CD4-positive, alpha-beta memory T cell (primary cell): ENCODE measurements at places on chromosomes 2 and 18.

DNA sequence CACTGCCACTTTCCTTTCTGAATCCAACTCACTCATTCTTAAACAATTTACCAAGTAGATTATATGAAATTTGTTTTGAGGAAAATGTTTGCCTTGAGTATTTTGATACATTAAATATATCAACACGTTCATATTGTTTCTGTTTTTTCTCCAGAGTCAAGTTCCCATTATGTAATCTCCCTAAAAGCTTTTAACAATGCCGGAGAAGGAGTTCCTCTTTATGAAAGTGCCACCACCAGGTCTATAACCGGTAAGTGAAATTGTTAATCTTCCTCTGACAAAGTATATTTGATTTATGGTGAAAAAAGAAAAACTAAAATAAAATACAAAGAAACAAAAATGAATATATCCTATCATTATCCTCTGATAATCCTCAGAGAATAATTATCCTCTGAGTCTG, 838.6 kb downstream of the MBD2 start:
- DNase-seq: no peak

DNA sequence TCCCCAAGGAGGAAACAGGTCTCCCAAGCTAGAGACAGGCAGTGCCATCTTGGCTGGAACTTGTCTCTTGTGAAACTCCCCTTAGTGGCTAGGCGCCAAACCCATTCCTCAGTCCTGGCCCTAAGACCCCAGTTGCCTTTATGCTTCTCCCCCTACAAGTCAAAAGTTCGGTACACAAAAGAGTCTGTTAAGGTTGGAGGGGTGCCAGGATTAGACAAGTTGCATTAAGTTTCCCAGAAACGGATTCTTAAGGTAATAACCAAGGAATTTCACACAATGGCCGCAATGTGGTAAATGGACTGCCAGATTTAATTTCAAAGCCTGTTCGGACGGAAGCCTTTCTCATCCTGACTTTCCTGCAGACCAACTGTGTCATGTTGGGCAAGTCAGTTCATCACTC, 80.7 kb downstream of the CCBE1 start:
- no peak for DNase-seq

DNA sequence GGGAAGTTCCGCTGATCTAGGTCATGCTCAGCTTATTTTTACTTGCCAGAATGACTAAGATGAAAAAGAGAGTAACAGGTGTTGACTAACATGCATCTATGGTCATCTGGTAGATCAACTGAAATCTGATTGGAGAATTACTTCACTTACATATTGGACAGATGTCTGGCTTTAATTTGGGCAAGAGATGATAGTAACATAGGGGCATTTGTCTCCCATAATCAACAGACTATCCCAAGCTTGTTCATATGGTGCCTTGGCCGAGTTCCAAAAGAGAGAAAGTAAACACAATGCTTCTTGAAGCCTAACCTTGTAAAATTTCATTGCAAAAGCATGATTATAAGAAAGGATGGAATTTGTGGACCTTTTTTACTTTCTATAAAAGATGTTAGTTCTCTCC, 503.7 kb downstream of the ADCYAP1 start:
- DNase-seq: no peak

DNA sequence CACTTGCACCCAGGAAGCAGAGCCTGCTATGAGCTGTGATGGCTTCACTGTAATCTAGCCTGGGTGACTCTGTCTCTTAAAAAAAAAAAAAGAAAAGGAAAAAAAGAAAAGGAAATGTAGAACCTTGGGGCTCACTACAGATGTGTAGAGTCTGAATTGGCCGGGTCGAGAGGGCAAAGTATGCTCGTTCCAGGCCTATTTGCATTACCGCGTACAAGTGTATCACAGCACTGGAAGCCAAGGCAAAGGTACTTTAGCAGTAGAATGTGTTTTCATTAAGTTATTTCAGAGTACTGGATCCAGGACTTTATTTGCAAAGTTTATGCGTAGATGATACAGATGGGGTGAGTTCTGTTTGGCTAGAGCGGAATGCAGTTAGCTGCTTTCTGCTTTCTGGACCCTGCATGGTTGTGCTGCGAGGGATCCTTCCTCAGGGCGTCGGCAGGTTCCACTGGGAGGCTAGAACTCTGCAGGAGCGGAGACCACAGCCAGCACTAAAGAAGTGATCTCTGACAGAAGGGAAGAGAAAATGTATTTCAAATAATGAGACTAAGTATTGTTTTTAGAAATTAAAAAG, 51.8 kb downstream of the LDLRAD4 start:
- no peak for DNase-seq

- DNase-seq: no peak
Observed at GRCh38 chr2:200668478-200668877, 82.7 kb downstream of the AOX1 start.

DNA sequence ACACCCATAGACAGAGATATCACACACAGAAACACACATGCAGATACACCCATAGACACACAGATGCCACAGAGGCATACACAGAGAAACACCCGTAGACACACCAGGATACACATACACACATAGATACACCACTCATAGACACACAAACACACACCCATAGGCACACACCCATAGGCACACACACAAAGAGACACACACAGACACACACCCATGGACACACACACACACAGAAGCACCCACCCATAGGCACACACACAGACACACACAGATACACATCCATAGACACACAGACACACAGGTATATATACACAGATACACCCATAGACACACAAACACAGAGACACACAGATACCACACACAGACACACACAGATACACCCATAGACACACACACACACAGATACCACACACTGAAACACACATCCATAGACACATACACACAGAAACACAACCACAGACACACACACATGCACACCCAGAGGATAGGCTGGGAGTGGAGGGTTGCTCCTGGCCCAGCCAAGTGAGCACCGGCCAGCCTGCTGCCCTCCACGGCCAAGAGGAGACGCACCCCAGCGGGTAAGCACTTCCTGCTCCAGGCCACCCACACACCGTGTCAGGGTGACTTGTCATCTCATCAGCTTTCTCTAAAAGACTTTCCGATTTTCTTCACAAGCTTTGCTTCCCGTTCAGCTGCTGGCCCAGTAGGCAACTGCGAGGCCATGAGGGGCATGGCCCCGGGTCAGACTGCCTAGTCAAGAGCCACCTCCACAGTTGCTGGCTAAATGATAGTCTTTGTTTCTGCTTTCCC, 14.1 kb upstream of the CNNM3 start:
- peak; percentile 52 for DNase-seq

GRCh38 chr2:208062113-208062512, 36.8 kb upstream of the PLEKHM3 start:
- peak; percentile 6 for DNase-seq

DNA sequence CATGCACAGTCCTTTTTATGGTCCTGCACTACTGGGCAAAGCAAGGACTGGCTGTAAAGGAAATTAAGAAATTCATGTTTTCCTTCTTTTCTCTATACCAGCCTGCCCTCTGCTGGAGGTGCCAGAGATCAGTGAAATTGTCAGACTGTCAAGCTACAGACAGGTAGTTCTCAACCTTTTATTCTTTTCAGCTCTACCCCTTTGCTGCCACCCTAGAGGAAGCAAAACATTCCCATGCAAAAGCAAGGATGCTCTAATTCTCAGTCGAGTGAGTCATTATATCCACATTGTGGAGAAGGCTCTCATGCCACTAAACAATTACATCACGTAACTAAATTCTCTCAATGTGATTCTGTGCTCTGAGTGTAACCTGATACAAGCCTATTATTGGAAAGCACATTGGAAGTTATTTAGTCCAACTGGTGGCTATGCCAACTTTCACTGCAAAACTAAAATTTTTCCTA, 25.0 kb upstream of the RAPGEF4 start:
- DNase-seq: peak; percentile 11

DNA sequence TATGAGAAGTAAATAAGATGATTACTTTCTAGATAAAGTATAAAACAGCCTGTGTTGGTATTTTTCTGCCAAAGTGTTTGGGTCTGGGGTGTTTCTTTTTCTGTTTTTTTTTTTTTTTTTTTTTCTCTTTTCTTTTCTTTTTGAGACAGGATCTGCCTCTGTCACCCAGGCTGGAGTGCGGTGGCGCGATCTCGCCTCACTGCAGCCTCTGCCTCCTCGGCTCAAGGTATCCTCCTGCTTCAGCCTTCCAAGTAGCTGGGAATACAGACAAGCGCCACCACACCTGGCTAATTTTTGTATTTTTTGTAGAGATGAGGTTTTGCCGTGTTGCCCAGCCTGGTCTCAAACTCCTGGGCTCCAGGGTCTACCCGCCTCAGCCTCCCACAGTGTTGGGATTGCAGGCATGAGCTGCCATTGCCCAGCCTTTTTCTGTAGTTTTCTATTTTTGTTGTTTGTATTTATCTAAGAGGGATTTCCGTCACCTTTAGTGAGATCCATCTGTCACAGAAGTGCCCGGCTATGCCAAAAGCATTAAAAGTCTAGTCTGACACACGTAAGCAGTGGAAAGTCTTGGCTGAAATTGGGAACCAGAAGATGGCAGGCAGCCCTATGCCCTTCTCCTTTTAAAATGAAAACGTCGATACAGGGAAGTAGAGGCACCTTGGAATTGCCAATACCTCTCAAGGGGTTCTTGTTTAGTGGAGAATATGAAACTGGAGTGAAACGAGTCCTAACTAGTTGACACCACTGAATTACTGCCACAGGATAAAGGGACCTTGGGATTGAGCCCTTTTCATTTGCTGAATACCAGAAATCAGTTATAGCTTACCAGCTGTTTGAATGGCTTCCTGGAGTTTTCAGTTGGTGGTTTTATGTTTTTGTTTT, 14.0 kb downstream of the UGP2 start:
- no peak for DNase-seq

DNA sequence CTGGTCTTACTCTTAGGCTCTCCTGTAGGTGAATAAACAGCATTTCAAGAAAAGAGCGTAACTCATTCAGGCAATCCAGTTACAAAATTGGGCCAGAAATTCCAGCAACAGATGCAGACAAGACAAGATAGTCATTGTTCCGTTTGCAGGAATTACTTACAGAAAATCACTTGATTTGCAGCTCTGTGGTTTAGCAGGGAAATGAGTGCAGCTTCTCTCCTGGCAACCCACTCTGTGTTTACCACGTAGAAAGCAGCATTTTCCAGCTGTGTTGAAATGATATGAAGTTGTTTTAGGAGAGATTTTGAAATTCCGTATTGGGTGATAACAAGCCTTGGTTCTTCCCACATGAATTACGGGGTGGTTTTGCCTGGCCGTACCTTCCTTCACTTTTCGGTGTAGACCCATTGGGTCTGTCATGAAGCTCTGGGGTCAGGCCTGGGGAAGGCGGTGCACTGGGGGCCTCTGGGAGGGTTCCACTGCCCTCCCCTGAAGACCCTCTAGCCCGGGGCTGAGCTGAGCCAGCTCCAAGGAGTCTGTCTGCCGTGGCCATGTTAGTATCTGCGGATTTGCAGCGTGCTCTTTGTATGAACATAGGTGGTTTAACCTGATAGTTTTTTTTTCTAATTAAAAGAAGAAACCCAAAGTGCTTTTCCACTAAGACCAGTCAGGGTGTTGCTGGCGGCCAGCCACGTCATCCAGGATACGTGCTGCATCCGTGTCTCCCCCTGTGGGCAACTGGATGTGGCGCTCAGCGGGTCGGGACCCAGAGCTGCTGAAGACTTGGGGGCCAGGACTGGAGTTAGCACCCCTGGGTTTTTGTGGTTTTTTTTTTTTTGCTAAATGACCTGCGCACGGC, 58.9 kb upstream of the KCNG2 start:
- no peak for DNase-seq

- no peak for DNase-seq
Observed at GRCh38 chr18:9711361-9712129, 3.4 kb downstream of the RAB31 start.

DNA sequence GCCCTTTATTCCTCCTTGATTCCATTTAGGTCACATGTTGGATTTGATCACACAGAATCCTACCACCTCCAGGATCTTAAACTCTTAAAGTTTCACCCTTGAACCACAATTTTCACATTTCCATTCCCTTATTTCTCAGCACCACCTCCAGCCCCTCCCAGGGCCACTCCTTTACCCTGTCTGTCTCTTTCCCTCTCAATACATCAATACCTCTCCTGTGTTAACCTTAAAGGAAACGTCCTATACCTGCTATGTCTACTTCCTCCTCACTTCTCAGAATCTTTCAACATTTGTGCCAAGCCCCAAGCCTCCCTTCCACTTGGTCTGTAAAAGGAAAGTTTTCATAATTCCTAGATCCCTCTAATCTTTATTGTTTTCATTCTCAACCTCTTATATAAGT, 158.8 kb downstream of the BAZ2B start:
- DNase-seq: no peak

GRCh38 chr2:27123302-27124150, at the start of gene ABHD1:
ABHD1 (plus strand) TSS chr2:27123815; CDS start chr2:27123949, 134 bp downstream.
- peak; percentile 54 for DNase-seq

- no peak for DNase-seq
Observed at GRCh38 chr2:100903534-100904258, 83.8 kb downstream of the NPAS2 start.
